Right forelimb (tissue), 1 donor: ENCODE measurements at places on chromosomes 11 and 22.

DNA sequence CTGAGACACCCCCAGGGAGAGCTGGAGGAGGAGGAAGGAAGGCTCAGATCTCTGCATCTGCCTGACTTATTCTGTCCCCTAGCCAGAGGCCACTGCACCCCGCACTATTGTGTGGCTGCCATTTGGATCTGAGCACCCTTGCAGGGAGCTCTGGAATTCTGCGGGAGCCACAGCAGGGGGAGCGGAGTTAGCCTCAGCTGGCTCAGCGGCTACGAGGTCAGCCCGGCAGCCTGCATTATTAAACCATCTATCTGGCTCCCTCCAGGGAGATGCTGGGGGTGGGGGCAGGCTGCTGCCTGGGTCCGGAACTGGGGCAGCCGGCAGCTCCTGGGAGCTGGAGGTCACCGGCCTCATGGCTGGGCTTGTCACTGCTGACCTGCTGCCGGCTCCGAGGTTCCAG, 6.5 kb upstream of the ELFN2 start:
- DNase-seq: no peak

DNA sequence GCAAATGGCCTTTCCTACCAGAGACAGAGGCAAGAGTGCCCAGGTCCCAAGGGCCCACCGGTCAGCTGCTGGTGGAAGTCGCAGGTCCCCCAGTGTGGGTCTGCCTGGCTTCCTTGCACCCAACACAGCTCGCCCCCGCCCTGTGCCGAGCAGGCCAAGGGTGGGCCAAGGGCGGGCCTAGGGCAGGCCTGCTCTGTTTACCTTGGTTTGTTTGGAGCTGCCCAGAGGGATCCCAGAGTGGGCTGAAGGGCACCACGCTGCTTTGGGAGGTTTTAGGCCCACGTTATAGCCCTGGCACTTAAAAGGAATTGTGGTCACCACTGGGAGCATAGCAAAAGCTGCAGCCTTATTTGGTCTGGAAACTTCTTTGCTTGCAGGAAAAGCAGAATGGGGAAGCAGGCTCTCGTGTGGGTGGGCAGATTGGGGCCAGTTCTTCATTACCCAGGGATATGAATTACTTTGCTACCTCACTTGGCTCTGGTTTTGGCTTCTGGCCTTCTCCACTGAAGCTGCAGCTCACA, 38.0 kb downstream of the MRGPRD start:
- DNase-seq: no peak

DNA sequence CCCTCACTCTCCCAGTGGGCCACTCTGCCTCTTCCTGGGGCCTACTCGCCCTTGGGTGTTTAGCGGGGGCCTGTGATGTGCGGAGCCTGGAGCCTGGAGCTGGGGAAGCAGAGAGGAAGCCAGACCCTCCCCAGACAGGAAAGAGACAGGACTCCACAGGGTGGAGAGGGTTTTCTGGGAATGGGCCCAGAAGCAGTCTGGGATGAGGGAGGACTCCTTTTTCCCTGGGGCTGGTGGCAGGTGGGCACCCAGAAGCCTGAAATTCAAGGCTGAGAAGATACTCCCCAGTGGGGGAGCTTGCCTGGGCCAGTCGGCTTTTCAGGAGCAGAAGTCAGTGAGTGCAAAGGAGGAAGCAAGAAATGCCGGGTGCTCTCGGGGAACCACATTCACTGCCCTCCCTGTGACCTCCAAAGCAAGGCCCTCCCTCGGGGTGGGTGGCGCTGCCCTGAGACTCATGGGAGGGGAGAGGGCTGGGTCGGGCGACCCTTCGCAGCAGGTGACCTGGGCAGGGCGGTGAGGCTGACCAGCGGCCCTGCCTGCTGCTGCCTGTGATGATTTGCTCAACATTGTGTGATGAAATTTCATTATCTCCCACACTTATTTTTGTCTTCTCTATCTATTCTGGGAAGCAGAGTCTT, 1377.4 kb downstream of the BRD1 start:
- DNase-seq: no peak

- DNase-seq: no peak
Observed at GRCh38 chr22:20956258-20957101, 10.6 kb upstream of the AIFM3 start.

GRCh38 chr11:69253028-69253427, 40.9 kb upstream of the MYEOV start:
- DNase-seq: no peak

GRCh38 chr11:128222245-128222884, 365.0 kb downstream of the ETS1 start:
- no peak for DNase-seq

GRCh38 chr11:18367431-18367830, 26.9 kb upstream of the LDHA start:
- no peak for DNase-seq

GRCh38 chr22:39777716-39778454, 115.7 kb downstream of the ENTHD1 start:
- DNase-seq: no peak

DNA sequence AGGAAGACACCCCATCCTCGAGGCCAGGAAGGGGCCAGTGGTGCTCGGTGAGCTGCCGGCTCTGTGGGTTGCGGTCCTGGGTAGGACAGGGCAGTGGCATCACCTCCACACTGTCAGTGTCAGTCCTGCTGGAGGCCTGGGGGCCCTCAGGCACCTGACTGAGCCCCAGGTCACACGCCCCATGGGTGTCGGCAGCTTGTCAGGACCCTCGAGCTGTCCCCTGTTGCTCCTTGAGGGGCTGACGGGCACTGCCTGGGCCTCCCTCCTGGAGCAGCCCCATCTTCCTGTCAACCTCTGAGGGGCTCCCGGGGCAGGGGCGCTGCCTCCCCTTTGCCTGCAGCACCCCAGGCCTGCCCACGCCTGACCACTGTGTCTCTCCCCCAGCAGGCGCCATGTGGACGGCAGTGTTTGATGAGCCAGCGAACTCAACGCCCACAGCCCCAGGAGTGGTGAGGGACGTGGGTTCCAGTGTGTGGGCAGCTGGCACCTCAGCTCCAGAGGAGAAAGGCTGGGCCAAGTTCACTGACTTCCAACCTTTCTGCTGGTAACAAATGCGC, 35.4 kb downstream of the SBF1 start:
- DNase-seq: no peak

DNA sequence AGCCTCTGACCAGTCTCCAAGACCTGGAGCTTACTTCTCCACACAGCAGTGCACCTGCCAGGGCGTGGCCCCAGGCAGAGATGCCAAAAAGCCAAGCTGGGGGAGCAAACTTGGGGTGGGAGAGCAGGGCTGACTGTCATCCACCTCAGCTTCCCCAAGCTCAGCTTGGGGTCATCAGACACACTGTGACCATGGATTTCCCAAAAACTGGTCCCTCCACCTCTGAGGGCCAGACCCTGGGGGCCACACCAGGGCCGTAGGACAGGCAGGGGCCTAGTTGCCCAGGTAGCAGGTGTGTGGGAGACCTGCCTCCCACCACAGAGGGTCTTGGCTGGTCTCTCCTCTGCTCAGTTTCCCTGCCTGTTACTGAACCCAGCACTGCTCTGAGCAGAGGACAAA, 30.6 kb downstream of the ARVCF start:
- DNase-seq: no peak

DNA sequence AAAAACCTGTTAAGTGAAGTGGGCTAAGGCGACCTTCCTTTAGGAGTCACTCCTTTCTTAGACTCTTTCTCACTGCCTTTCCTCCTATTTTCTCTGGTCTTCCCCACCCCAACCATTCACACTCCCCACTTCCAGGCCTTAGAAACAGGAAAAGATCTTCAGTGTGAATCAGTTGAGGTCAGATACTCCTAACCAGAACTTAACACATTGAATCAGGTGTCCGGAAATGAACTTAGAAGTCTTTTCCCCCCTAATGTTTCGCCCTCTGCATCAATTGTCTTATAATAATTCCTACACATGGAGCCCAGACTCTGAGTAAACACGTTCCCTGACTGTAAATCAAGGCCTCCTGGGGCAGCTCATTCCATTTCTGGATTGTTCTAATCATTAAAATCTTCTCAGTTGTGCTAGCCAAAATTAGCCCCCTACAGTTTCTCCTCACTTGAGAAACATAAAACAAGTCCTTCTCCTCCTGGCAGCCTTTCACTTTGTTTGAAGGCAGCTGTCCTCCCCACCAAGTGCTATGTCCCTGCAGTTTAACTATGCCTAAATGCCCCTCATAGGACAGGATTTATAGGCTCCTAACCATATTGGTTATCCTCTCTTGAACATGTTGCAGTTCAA, 32.7 kb upstream of the USP47 start:
- no peak for DNase-seq
